Thoracic aorta (tissue), 2 donors: ENCODE measurements at places on chromosomes 6 and 20.

- no peak for DNase-seq
These were observed 3.3 kb downstream of the ID1 start for GRCh38 chr20:31608251-31608945.

GRCh38 chr6:56984884-56985283, 30.0 kb downstream of the BEND6 start:
- no peak for DNase-seq

DNA sequence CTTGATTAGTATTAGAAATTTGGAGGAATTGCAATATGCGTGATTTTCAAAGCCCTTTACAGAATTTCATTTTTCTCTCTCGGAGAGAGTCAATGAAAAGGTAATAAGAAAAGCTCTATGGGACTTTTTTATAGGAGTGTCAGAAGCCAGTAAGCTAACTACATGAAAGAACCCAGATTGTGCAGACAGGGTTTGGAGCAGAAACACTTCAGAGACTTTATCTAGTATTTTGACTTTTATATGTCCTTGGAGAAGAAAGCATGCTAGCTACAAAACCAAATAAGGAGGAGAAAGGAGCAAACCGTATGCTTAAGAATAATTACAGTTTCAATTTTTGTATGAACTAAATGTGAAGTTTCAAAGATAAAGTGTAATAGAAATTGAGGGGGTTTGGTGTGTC, 141.7 kb downstream of the C6orf58 start:
- DNase-seq, result no peak

- DNase-seq, result no peak
These were observed 238.6 kb upstream of the PREP start for GRCh38 chr6:105641504-105641903.

DNA sequence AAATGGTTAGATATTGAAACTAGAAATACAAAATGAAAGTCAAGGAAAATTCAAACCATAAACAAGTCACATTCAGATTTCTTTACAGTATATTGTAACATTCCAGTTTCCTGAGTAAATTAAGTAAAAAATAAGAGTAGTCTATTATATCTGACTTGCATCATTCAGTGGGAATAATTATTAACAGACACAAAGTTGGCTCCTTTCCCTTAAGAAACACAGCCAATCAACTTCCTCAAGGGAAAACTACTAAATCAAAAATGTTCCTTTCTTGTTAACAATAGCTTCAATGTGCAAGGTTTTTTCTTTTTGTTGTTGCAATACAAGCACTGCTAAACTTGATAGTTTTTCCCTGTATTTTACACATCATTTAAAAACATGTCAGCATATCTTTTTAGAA, 33.2 kb downstream of the DNAAF9 start:
- DNase-seq, result no peak

GRCh38 chr6:134178161-134179044, 126.0 kb upstream of the SLC2A12 start:
- DNase-seq, result peak; percentile 48

- DNase-seq, result no peak
These were observed 68.1 kb downstream of the TRERF1 start for GRCh38 chr6:42383421-42384205.

DNA sequence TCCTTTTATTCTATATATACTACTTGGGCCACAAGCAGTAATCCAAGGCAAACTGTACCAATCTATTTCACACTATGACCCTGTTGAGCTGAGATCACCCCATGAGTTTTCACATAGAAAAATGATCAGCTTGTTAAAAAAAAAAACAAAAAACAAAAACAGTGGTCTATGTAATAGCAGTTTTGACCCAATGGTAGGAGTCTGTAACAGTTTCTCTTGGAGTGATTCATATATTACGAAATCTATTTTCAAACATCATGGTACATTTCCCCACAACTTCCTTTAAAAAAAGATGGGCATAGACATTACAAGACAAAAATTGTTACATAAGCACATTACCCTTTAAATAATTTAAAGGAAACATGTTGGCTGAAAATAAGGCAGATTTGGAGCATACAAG, 78.1 kb downstream of the PRSS35 start:
- DNase-seq, result no peak

DNA sequence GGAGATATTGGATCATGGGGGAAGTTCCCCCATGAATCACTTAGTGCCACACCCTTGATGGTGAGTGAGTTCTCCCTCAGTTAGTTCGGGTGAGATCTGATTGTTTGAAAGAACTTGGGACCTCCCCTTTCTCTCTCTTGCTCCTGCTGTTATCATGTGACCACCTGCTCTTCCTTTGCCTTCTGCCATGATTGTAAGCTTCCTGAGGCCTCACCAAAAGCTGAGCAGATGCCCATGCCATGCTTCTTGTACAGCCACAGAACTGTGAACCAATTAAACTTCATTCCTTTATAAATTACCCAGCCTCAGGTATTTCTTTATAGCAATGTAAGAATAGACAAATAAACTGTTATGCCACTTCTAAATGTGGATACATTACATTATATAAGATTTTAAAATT, 686.7 kb upstream of the MARCKS start:
- DNase-seq, result no peak

- DNase-seq, result no peak
These were observed 175.3 kb upstream of the CST7 start for GRCh38 chr20:24773751-24774201.

- DNase-seq, result no peak
These were observed 143.3 kb downstream of the NFATC2 start for GRCh38 chr20:51399006-51399890.

DNA sequence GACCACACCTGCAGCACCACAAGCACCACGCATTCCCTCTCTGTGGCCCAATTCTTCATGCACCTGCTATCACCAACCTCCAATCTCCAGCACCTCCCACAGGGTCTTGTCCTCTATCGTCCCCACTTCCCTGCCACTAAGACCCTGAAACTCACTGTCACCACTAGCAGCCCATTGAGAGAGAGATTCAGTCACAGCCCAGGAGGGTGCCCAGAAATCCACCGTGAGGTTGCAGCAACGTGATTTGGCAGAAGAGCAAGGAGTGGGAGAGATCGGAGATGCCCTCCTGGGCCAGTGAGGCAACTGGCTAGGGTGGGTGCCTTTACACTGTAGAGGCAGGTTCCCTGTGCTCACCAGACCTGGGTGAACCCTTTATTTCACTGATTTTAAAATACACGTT, 90.1 kb downstream of the ANKRD60 start:
- no peak for DNase-seq

DNA sequence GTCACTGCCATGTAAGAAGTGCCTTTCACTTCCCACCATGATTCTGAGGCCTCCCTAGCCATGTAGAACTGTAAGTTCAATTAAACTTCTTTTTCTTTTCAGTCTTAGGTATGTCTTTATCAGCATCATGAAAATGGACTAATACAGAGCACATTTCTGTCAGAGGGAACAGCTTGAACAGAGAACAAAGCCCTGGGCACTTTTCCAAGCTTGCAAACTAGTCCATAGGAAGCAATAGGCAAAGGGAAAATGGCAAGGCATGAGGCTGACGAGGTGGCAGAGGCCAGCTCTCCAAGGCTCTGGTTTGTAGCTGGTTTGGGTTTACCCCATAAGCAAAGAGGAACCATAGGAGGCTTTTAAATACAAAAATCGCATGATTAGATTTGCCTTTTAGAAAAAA, 185.1 kb upstream of the HDDC2 start:
- DNase-seq, result no peak

DNA sequence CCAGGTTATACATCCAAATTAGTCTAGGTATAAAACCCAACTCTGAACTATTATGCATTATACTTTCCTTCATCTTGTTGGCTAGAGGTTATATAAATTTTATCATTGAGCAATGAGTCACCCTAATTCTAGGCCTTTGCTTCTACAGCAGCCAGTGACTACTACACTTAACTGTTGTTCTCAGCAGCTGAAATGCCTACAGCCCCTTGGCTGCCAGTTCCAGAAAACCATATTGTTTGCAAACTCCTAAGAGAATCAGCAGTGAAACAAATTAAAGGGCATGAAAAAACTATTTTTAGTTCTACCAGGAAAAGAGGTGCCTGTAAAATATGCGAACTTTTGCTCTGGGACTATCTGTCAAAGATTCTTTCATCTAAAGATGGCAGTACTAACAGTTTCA, 292.8 kb downstream of the FRK start:
- DNase-seq, result no peak

GRCh38 chr6:3808759-3809514, 40.2 kb upstream of the FAM50B start:
- peak; percentile 62 for DNase-seq

- no peak for DNase-seq
These were observed 103.5 kb upstream of the CARMIL1 start for GRCh38 chr6:25175681-25176080.

DNA sequence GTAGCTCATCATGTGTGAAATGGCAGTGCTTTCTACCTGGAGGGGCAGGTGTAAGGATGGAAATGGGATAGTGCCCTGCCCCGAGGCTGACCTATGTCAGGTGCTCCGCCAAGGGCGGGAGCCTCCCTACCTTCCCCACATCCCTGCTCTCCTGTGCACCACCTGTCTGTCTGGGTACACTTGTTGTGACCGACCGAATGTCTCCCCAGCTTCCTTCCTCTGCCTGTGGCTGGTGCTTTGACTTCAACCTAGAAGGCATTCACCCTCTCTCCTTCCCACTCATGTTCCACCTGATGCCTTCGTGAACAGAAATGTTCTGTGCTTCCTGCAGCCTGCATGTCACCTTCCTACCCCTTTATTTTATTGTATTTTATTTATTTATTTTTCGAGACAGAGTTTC, 114.8 kb downstream of the SCML4 start:
- DNase-seq, result no peak

- no peak for DNase-seq
These were observed 18.7 kb downstream of the SIRT5 start for GRCh38 chr6:13593103-13593502.

GRCh38 chr20:58131551-58132142, 96.8 kb downstream of the ANKRD60 start:
- DNase-seq, result no peak

- no peak for DNase-seq
These were observed 11.0 kb downstream of the SULF2 start for GRCh38 chr20:47774131-47774777.

- no peak for DNase-seq
These were observed 61.0 kb downstream of the RAB44 start for GRCh38 chr6:36758516-36759147.

GRCh38 chr6:105227295-105227767, 47.5 kb upstream of the POPDC3 start:
- no peak for DNase-seq

GRCh38 chr6:22732176-22732970, 163.0 kb downstream of the HDGFL1 start:
- DNase-seq, result no peak

GRCh38 chr6:1802491-1803395, 193.0 kb downstream of the FOXC1 start:
- no peak for DNase-seq

GRCh38 chr6:143844006-143844405, 868 bp downstream of the LTV1 start:
- no peak for DNase-seq

DNA sequence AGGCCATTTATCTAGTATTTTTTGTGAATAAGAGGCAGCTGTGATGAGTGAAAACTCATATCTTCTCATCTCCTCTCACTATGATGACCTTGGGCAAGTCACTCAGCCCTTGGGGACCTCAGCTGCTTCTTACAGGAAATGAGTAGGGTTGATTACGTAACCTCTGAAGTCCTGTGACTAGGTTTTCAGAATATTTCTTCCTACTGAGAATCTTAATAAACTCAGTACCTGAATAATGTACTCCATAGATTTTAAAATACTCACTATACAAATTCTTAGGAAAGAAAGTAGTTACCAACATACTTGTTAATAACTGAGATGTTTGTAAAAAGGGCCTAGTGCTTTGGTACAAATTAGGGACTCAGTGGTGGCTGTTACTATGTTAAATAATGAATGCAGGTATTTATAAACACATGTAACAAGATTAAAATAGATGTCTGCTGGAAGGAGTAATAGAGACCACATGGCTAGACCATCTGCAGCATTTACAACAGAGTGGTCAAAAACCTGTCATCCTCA, 60.9 kb downstream of the RPRD1B start:
- DNase-seq, result no peak

DNA sequence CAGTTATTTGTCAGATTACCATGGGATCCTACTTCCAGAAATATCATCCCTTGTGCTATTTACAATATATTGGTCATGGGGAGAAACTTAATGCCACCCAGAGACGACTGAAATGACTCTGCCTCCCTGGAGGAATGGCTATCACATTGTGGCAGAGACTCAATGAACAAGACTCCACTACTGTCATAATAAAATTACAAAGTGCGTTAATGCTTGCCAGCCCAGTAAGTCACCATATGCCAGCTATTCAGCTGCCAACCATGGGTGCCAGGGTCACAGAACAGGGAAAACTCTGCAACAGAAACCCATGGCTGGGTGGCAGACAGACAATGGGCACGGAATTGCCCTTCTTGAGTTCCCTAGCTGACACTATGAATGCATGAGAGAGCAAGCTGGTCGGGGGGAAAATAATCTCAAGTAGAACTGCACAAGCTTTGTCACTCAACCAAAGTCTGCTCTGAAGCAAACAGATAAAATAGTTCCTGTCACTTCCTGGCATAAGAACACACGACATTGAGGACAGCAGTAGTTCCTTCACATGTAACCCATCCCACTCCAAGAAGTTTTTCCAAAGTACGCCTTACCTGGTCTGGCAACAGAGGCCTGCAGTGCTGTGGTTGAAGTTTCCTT, 32.1 kb downstream of the TP53INP2 start:
- DNase-seq, result no peak

DNA sequence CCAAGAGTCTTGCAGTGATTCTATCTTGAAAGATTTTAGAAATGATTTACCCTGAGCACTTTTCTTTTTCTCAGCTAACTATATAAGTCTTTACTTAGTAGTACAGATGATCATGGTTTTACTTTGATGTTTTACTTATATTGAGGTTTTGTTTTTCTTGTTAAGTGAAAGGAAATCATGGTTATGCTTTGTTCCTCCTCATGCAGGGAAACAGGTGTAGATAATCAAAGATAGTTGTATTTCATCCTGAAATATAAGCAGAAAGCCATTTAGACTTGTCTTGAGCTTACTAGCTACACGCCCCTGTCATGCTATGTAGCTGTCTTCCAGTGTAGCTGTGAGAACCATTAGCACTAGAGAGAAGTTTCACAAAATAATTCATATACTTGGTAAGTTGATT, 113.9 kb downstream of the HIVEP1 start:
- DNase-seq, result no peak

- DNase-seq, result no peak
These were observed 49.8 kb downstream of the EYA4 start for GRCh38 chr6:133290930-133291329.

- DNase-seq, result no peak
These were observed 53.6 kb downstream of the EZR start for GRCh38 chr6:158765499-158766068.

- DNase-seq, result no peak
These were observed 20.3 kb upstream of the TAGAP start for GRCh38 chr6:159065091-159065490.

GRCh38 chr6:13715444-13715883, 3.8 kb upstream of the RANBP9 start:
- DNase-seq, result no peak

- no peak for DNase-seq
These were observed 7.7 kb upstream of the SCP2D1 start for GRCh38 chr20:18805881-18806280.

GRCh38 chr6:30470968-30471367, 18.3 kb upstream of the HLA-E start:
- DNase-seq, result no peak
